ENCODE measurements at places on chromosomes 16 and 17.

- DNase-seq: peak; percentile 98
These were observed 40.7 kb downstream of the ACTG1 start for GRCh38 chr17:81471818-81472456.

- DNase-seq: no peak
These were observed 926 bp downstream of the MYH10 start for GRCh38 chr17:8629371-8630226.

GRCh38 chr16:9094011-9094846 is 2.8 kb downstream of the HAPSTR1 start:
- DNase-seq: no peak

DNA sequence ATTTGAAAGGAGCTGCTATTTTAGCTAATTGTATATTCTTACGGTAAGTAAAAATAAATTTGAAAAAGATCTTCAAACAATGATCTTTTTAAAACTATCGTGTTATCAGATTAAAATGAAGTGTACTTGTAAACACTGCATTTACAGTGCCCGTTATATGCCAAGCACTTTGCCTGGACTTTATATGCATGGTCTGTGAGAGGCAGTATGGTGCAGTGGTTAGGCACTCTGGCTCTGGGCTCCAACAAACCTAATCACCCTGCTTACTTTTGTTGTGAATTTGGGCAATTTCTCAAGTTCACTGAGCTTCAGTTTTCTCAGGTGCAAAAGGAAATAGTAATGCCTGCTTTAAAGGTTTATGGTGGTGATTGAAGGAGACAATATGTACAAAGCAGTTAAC is 1.4 kb downstream of the PMP22 start:
- DNase-seq: no peak

DNA sequence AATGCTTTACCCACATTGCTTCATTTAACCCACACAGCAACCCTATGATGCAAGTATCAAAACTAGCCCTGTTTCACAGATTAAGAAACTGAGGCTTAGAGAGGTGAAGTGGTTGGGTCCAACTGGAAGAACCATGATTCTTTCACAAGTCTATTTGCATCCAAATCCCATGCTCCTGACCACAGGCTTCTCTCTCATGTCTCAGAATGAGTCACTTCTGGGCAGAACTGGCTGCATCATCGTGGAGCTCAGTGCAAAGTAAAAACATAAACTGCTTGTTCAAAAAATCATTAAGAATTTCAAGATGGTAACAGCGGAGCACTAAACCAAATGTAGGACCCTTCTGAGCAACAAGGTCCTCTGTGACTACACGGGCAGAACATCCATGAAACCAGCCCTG is 20.2 kb upstream of the CES1 start:
- DNase-seq: peak; percentile 1

DNA sequence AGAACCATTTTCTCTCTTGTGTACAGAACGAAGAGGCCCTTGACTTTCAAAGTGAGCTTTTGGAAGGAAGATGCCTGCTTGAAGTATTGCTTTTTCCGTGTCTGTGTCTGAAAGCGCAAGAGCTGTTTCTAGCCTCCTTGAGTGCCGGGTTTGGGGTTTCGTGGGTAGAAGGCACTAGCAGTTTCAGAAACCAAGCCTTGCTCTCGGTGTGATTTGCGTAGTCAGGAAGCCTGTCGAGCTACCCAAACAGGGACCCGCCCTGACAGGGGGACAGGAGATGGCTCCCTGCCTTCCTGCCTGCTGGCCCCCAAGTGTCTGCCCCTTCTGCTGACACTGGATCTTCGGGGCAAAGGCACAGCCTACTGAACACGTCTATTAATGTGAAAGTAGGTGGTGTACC is 322.0 kb downstream of the MAF start:
- DNase-seq: no peak

DNA sequence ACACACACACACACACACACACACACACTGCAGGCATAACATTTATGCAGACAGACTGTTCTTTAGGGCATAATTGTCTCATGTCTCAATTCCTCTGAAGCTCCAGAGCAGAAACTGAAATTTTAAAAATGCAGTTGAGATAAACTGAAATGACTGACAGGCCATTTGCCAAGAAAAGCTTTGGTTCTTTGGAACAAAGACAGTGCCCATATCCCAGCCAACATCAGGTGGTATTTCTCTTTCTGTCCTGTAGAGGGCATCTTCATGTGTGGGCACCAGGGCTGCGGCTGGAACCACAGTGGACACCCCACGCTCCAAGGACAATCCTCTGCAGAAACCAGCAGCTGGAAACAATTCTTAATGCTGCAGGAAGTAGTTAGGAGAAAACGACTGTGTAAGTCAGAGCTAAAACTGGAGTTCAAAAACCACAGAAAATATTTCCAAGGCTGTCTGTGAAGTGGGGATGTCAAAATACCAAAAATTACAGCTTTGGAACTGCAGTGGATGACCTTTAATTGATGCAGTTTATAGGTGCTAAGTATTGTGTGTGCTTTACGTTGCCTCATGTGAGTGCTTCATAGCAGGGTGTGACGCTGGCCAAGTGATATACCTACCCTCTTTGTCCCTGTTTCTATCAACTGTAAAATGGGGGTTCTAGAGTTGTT is 10.6 kb upstream of the MEFV start:
- DNase-seq: peak; percentile 53

DNA sequence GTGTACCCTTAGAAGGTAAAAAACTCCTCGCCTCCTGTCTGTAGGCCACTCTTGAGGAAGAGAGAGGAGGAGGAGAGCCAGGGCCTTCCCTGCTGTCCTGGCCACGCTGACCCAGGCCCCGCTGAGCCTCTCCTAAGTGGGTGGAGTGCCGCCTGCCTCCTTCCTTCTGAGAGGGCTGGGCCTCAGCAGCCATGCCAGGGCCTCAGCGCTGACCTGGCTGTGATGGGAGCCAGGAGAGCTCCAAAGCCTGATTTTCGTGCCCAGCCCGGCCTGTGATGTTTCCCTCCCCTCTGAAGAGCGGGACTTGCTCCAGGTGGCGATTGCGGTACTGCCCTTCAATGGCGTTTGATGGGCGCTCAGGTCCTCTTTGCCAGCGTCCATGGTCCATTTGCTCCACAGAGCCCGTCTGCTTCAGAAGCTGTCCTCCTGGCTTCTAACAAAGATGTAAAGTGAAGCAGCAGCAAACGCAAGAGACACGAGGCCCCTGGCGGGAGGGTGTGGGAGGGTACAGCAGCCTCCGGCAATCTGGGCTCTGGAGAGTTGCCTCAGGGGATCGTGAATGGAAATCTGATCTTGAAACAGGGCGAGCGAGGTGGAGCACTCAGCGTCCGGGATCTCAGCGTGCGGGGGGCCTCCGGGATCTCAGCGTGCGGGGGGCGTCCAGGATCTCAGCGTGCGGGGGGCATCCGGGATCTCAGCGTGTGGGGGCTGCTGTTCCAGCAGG is 93.5 kb downstream of the NPIPB11 start:
- DNase-seq: peak; percentile 35

DNA sequence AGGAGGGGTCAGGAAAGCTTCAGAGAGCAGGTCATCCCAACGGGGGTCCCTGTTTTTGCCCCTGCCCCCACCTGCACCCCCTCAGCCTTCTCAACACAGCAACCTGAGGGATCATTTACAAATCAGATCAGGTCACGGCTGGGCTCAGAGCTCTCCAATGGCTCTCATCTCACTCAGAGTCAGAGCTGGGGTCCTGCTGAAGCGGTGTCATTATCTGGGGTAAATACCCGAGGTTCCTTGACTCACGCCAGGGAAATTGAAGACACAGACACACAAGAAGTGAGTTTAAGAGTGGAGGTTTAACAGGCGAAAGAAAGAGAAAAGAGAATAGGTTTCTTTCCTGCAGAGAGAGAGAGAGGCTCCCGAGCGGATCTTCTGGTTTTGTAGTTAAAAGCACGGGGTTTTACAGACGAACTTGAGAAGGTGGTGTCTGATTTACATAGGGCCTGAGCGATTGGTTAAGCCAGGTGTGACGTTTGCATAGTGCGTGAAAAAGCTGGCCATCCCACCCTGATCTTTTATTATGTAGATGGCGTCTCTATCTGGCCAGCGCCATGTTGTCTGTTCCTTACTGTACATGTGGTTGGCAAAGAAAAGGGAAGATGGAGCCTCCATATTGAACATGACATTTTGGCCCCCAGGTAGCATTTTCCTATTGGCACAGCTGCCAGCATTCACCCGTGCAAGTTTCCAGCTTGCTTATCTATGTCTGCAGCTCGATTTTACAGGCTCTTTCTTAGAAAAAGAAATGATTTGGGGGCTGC is 51.4 kb downstream of the WSB1 start:
- no peak for DNase-seq

GRCh38 chr16:87958632-87959031 is 7.4 kb downstream of the BANP start:
- DNase-seq: no peak

- no peak for DNase-seq
These were observed 39.4 kb downstream of the RPH3AL start for GRCh38 chr17:313231-313630.

- no peak for DNase-seq
These were observed 3.0 kb upstream of the ZCCHC14 start for GRCh38 chr16:87495578-87496446.

DNA sequence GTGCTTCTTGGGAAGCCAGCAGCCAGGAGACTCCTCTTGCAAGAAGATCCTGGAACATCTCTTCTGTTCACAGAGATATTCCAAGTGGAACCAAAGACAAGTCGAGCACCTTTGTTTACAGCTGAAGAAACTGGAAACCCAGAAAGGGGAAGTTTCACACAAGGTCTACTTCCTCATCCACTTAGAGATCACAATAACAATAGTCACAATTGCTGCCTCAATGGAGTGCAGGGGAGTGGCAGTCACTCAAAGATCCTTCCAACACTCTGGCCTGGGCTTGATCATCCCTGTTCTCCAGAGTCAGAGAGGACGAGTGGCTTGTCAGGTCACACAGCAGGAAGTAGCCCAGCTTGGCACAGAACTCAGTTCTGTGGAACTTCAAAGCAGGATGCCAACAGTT is 46.9 kb upstream of the SIAH1 start:
- DNase-seq: no peak

GRCh38 chr16:58634265-58634802 is 4.7 kb upstream of the CNOT1 start:
- no peak for DNase-seq

DNA sequence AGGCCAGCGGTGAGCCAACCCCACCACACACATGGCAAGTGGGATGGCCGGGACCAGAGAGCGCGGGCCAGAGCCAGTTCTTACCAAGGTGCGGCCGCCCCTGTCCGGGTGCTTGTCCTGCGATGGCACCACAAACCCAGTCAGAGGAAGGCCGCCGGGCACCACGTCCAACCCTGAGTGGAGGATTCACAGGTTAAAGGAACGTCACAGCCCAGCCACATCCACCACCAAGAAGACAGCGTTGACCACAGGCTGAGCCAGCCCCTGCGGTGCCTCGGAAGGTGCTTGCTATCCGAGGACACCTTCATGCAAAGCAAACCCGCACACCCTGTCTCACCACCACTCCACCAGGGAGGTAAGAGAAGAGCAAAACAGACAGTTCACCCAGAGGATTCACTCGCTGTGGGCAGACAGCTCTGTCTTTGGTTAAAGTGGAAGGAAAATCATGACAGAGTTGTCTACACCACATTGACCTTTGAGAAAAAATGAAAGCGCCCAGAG is 15.8 kb downstream of the SLX4 start:
- no peak for DNase-seq

DNA sequence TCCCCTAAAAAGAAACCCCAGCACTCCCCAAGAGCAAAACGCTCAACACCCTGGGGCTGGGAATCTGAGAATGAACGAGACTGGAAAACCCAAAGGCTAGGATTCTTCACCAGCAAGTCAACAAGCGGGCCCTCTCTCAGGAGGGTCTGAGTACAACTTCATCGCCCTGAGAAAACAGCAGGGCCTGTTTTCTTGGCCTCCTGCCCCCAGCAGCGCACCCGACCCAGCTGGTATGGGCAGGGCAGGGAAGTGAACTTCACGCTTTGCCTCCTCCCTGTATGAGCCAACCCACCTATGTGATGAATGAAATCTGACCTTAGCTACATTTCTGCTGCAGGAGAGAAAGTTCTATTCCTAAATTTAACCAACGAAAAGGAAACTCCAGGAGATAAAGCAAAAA is 11.1 kb downstream of the NUDT16L1 start:
- DNase-seq: no peak

- no peak for DNase-seq
These were observed 14.4 kb upstream of the ATP2A3 start for GRCh38 chr17:3978421-3979289.

DNA sequence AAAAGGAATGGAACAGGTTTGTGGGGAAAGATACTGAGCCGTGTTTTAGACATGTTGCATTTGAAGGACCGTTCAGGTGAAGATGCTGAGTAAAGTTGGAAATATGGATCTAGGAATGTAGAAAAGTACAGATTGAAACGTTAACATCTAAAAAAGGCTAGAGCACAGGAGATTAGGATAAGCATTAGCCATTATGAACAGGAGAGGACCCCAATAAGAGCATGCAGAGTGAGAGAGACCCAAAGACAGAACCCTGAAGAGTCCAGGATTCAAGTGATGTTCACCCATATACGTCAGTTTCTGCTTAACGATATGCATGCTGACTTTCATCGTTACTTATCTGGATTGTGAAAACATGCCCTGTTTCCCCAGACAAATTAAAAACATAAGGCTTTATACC is 140.5 kb downstream of the STX8 start:
- no peak for DNase-seq

DNA sequence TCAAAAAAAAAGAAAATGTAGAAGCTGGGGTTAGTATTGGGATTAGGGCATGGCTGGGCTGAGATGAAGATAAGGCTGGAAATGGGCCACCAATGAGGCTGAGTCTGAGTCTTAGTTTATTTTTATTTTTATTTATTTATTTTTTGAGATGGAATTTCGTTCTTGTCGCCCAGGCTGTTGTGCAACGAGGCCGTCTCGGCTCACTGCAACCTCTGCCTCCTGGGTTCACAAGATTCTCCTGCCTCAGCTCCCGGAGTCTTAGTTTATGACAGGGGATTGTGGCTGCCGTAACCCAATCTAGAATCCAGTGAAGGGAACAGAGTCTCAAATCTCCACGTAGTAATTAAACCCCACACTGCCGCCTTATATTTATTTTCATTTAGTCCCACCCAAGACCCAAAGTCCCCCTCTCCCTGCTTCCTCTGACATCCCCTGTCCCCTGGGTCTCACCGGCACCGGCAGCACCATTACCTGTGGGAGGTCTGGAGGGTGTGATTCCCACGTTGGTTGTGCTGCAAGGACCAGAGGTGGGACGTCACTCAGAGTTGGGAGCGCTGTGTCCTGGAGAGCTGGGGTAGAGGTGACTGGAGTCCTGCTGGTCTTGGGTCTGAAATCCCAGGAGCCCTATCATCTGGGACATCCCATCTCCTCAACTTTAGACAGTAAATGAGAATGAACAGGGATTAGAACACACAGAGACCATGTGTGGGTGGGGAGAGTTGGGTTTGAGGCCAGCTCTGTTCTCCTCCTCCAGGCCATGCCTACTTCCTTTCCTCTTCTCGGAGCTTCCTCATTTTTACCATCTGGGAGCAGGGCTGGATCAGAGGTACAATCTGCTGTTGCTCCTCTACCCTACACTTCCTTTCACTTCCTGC is at the start of gene CLEC10A:
TSS of gene CLEC10A (minus strand) at position 671 of the 875 bp plus-strand sequence. CDS start 1,439 bp downstream, outside the sequence.
- no peak for DNase-seq

- DNase-seq: peak; percentile 64
These were observed 337.4 kb upstream of the HSBP1 start for GRCh38 chr16:83470416-83470815.

GRCh38 chr17:59812139-59812538 is 80.6 kb downstream of the TUBD1 start:
- no peak for DNase-seq

- no peak for DNase-seq
These were observed 2.1 kb upstream of the GNA13 start for GRCh38 chr17:65058593-65058992.
